Mesangial cell (primary cell): ENCODE measurements at places on chromosomes 3 and 15. TPM values are rescaled to one million over a fixed set of nuclear protein-coding genes. Genes with fewer than 3 reads are reported as not detected.

Gene HTR3E
- not detected in 2 replicates for total RNA-seq

Gene ERICH6
- not detected in 2 replicates for total RNA-seq

Gene RHO
- not detected in 2 replicates for total RNA-seq

Gene NR1I2
- total RNA-seq = under 0.01 and 0.16 TPM in 2 replicates

Gene KLHL18
- 16.6 and 19.6 TPM in 2 replicates for total RNA-seq

Gene ZNF80
- not detected in 2 replicates for total RNA-seq

Gene RAB6B
- 1.3 and 3.3 TPM in 2 replicates for total RNA-seq

Gene BCL6
- 9.6 and 26.0 TPM in 2 replicates for total RNA-seq

Gene RTP1
- not detected in 2 replicates for total RNA-seq

Gene DUOXA2
- not detected in 2 replicates for total RNA-seq

Gene SERPINI2
- total RNA-seq = not detected in 2 replicates

Gene SCN5A
- total RNA-seq = 0.76 and 2.9 TPM in 2 replicates

Gene TEX55
- total RNA-seq = not detected in 2 replicates

Gene GREM1
- total RNA-seq = 55.8 and 78.7 TPM in 2 replicates

Gene MESP1
- 1.8 and 4.3 TPM in 2 replicates for total RNA-seq

Gene RGMA
- 0.98 and 2.5 TPM in 2 replicates for total RNA-seq

Gene GRAMD1C
- total RNA-seq = 0.81 and 2.9 TPM in 2 replicates

Gene AMT
- total RNA-seq = 0.65 and 6.3 TPM in 2 replicates

Gene POMGNT2
- 19.4 and 24.1 TPM in 2 replicates for total RNA-seq

Gene CMSS1
- total RNA-seq = 6.5 and 15.0 TPM in 2 replicates

Gene UROC1
- not detected in 2 replicates for total RNA-seq

Gene MUC20
- total RNA-seq = 0.38 TPM in 1 of 2 replicates, not detected in the other

Gene ADGRG7
- not detected in 2 replicates for total RNA-seq

Gene CYP1A1
- not detected in 2 replicates for total RNA-seq

Gene ATP13A5
- total RNA-seq = not detected in 2 replicates

Gene XCR1
- total RNA-seq = not detected in 2 replicates

Gene GCNT3
- total RNA-seq = 1.6 TPM in 2 replicates

Gene FGD5
- under 0.01 and 0.51 TPM in 2 replicates for total RNA-seq
